ENCODE measurements at places on chromosomes 13 and 19.
A peak's percentile ranks its signal among the peaks of the same experiment; 100 is the strongest.

GRCh38 chr13:51249255-51249654, 27.1 kb downstream of the FAM124A start:
- no peak for DNase-seq

DNA sequence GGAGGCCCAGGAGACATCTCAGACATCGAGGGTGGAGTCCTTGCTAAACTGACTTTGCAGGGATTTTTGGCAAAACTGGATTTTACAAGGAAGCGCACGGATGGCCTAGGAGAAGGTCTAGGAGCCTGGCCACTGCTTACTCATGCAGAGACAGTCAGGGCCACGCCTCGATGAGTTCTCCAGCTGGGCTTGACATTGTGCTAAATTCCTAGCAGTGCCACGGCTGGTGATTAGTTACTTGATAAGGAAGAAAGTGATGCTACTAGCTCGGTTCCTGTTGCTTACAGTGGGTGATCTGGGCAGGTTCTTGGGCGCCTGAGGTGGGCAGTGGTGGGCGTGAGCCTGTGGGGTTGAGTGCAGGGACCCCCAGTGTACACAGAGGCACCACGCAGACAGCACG, 143.4 kb downstream of the SOX1 start:
- peak; percentile 8 for DNase-seq

DNA sequence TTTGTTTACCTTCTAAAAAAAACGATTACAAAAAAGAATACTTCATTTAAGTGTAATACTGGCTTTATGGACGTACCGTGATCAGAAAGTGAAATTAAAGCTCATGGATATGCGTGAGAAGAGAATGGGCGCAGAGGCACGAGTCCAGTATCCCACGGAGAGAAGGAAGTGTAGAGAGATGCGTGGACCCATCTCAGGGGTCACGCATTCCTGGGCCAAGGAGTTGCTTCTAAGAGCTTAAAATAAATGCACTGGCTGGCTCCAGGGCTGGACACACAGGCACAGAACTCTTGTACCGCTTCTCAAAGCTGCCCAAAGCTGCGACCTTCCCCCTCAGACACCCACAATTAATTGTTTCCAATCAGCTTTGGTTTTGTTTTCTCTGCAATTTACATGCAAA, 8.7 kb upstream of the SPC24 start:
- no peak for DNase-seq

DNA sequence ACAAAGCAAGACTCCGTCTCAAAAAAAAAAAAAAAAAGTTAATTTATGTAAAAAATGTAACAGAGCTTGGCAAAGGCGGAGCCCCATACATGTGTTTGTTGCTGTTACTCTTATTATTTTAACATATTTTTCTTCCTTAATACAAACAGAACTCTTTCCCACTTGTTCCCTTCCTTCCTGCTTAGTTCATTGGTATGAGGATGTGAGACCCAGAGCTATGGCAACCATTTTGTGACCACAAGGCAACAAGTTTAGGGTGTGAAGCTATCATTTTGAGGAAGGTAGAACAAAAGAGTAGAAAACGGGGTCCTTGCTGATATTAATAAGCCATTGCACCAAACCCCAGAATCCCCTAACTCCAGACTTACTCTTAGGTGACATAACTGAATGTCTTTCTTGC, 5.4 kb downstream of the IFNL1 start:
- no peak for DNase-seq

DNA sequence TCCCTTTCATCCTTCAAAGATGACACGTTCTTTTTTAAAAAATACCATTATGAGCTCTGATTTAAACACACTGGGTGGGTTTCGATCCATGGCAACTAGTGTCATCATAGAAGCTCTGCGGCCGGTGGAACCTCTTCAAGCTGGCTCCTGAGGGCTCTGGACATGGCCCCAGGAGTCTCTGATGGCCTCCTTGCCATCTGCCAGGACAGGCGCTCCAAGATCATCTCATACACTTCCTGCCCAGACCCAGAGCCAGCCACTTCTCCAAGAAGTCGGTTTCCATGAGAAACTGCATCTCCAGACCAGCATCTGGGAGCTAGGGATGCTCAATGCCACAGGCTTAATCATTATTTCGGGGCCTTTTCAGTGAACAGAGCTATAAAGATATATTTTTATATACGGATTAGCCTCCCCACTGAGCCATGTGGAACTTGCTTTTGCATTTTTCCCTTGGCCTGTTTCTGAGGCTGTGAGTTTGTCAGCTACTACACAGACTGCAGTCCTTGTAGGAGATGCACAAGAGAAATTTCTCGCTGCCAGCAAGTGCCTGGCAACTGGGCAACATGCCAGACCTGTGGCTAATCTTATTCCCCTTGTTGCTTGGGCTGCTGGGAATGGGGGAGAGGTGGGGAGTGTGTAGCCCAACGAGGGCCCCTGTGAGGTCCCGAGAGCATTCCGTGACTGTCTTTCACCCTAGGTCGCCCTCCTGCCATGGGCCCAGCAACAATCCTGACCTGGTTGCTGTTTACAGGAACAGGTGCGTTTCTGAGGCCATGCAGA, 15.9 kb downstream of the SUGP1 start:
- no peak for DNase-seq

DNA sequence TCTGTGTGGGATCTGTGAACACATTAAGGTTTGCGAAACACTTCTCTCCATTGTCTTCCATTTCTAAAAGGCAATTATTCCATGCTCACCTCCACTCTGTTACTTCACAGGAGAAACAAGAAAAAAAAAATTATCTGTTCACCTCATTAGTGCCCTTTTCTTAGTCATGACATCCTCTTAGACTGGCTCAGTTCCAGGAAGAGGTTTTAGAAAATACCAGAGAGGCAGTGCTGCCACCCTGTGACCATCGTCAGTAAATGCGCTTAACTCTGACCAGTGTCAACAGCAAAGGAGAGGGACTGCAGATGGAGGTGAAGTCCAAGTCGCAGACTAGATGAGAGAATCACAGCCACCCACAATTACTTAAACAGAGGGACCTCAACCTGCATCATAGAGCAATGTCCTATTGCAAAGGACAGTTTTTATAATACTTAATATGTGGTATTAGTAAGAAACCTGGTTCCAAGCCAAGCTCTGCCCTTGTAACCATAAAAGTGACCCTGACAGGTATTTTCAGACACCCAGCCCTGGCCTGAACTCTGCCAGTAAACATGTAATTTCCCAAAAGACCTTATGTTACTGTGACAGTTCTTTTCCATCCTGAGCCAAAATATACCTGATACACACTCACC, 19.4 kb downstream of the CEACAM21 start:
- peak; percentile 63 for DNase-seq

GRCh38 chr13:53160211-53160610, 131.6 kb downstream of the OLFM4 start:
- no peak for DNase-seq

DNA sequence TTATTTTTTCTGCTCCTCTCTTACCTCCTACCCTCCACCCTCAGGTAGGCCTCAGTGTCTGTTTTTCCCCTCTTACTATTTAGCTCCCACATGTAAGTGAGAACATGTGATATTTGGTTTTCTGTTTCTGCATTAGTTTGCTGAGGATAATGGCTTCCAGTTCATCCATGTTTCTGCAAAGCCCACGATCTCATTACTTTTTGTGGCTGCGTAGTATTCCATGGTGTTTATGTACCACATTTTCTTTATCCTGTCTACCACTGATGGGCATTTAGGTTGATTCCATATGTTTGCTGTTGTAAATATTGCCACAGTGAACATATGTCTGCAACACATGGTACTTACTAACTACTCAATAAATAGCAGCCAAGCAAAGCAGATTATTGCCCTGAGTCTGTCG, 56.8 kb downstream of the DNAJC15 start:
- DNase-seq = no peak

- no peak for DNase-seq
Measured at GRCh38 chr19:32189956-32190706, 155.3 kb upstream of the ZNF507 start.

- peak; percentile 85 for DNase-seq
Measured at GRCh38 chr13:31160857-31161556, 697 bp downstream of the HSPH1 start.

DNA sequence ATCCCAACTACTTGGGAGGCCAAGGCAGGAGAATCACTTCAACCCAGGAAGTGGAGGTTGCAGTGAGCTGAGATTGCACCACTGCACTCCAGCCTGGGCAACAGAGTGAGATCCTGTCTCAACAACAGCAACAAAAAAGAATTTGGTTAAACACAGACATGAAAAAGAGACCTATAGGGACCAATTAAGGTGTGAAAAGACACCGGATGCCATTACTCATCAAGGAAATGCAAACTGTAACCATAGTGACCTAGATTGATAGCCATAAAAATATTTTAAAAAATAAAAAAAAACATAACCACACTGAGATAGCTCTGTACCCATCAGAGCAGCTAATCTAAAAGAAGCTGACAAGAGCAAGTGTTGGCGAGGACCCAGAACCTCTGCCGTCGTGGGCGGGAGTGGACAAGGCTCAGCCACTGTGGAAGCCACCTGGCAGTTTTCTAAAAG, 37.1 kb upstream of the ISYNA1 start:
- no peak for DNase-seq

DNA sequence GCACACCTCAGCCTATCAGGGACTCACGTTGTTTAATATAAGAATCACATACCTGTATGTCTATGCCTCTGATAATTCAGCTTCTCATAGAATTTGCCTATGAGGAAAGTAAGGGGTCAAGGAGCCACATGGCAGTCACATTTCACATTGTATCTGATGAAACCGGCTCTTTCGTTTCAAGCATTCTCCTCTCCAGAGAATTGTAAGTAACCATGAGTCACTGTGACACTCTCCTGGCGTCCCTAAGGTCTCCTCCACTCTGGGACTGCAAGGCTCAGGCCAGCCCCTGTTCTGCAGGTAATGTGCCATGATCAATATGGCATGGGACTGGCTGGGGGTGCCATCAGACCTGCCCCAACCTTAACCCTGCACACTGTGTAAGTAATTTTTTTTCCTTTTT, 503.3 kb downstream of the COG6 start:
- no peak for DNase-seq

GRCh38 chr13:107886118-107886517, 329.2 kb downstream of the LIG4 start:
- DNase-seq = no peak

DNA sequence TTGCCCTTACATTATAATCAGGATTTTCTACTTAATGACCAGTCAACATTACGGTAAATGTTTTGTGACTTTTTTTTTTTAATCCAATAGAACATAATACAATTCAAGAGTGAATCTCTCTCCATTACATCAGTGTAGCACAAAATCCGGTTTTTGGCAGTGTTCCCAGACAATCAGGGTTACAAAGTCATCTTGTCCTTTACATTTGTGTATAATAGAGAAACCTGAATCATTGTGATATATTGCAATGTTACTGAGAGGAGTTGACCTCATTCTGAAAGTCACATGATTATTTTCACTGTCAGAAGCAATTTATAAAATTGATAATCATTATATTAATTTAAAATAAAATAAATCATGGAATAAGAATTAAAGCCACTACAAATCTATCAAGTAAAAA, 1346.0 kb upstream of the SPRY2 start:
- DNase-seq = no peak

DNA sequence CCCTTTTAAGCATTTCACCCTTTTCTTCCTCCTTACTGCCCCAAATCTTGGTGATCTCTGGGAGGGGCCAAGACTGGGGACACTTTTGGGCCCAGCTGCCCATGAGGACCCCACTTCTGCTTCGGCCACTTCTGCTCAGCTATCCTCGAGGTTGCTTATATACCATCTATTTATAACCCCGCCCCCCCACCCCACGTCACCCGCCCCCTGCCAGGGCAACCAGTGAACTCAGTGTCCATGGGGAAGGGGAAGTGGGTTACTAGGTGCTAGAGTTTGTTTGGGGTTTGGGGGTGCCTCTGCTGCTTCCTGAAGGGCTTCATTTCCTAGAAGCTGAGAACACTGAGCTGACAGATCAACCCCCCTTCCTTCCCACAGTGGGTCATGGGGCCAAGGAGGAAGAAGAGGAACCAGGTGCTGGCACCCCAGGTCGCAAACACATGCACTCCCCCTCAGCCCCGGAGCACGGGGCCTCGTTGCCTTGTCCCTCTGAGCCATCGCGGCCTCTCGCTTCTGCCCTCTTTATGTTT, 6.1 kb upstream of the ADGRE5 start:
- DNase-seq = no peak

GRCh38 chr13:114296902-114297301, 15.5 kb downstream of the UPF3A start:
- DNase-seq = no peak

GRCh38 chr13:95462801-95463200, 89.7 kb upstream of the CLDN10 start:
- DNase-seq = no peak

GRCh38 chr13:34004676-34005075, 186.7 kb downstream of the RFC3 start:
- DNase-seq = no peak

GRCh38 chr13:51151463-51151862, 40.4 kb upstream of the C13orf42 start:
- no peak for DNase-seq

- peak; percentile 50 for DNase-seq
Measured at GRCh38 chr13:94030415-94031119, 448.9 kb downstream of the DCT start.

DNA sequence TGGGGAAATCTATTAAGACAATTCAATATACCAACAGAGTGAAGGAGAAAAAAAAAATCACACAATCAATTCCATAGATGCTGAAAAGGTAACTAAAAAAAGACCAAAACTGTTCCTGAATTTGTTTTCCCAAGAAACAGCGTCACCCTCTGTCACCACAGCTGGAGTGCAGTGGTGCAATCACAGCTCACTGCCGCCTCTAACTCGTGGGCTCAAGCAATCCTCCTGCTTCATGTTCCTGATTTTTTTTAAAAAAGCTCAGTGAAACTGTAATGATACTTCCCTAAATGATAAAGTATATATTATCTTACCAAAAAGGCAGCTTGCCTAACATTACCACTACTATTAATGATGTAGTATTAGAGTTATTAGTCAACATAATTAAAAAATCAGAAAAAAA, 19.6 kb upstream of the ZFP14 start:
- DNase-seq = no peak

GRCh38 chr13:112748947-112749735, 59.3 kb downstream of the ATP11A start:
- no peak for DNase-seq

DNA sequence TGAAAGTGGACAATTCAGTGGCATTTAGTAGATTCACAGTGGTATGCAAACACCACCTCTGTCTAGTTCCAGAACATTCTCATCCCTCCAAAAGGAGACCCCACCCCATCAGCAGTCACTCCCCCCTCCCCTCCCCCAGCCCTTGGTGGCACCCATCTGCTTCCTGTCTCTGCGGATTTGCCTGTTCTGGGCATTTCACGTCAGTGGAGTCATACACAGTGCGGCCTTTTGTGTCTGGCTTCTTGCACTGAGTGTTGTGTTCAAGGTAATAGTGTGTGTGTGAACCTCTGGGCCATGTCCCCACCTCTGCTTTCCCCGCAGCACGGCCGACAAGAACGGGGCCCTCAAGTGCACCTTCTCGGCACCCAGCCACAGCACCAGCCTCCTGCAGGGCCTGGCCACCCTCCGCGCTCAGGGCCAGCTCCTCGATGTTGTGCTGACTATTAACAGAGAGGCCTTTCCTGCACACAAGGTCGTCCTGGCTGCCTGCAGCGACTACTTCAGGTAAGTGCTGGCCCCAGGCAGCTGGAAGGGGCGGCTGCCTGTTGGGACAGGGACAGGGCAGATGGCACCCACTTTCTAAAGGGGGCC, 19.4 kb upstream of the CRTC1 start:
- DNase-seq = no peak

All from NCI-H526 (cell line).